ENCODE measurements at places on chromosomes 11 and 22. TPM values are rescaled to one million over a fixed set of nuclear protein-coding genes. Genes with fewer than 3 reads are reported as not detected.

The CALCB gene
- polyA plus RNA-seq, result not detected

The TRPC6 gene
- polyA plus RNA-seq, result not detected

The GRAMD1B gene
- 20.7 TPM for polyA plus RNA-seq

The SLCO2B1 gene
- 0.81 TPM for polyA plus RNA-seq

The ANO3 gene
- 6.2 TPM for polyA plus RNA-seq

The FGF4 gene
- polyA plus RNA-seq, result not detected

The HEPACAM gene
- polyA plus RNA-seq, result 9.0 TPM

The HORMAD2 gene
- not detected for polyA plus RNA-seq

The OR8B2 gene
- polyA plus RNA-seq, result not detected

The C11orf97 gene
- polyA plus RNA-seq, result not detected

The DMC1 gene
- polyA plus RNA-seq, result not detected

The GLYAT gene
- polyA plus RNA-seq, result not detected

The OR8G5 gene
- not detected for polyA plus RNA-seq

The PSMA1 gene
- polyA plus RNA-seq, result 541 TPM

Data from Purkinje cell (primary cell).